Vagina (tissue), 2 donors: ENCODE measurements at places on chromosomes 16 and 17.

GRCh38 chr17:55340176-55340575 lies 75.4 kb downstream of the HLF start:
- DNase-seq, result no peak

GRCh38 chr16:56711862-56712261 lies 18.1 kb upstream of the NUP93 start:
- no peak for DNase-seq

DNA sequence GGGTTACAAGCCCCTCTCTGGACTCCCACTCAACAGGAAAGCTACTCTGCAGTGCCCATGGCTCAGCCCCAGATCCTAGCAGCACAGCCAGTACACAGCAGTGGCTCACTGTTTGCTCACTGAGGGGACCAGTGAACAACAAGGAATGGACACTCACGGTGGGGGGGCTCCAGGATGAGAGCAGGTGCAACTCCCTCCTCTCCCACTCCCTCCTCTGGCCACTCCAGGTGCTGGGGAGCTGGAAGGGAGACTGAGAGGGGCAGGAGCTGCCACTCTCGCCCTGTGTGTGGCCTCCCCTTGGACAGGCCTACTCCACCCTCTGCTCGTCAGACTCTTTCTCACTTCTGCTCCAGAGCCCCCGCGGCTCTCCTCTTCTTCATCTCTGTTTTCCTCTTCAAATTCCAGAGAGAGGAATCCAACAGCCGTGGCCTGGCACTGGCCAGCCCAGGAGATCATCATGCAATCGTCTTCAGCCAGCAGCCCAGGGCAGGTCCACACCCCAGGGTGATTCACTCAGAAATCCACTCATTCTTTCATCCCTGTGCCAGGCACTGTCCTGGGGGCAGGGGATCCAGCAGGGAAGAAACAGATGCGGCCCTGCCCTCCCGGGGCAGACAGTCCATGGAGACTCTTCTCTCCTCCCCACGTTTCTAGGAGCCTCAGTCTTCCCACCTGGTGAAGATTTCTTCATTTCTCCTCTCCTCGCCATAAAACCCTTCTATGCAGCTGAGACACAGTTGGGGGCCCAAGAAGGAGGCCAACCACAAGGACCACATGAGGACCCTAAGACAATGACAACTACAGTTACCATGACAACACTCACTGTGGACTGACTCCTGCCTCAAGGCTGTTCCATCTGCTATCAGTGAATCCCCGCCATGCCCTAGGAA lies 30.7 kb downstream of the CFAP20 start:
- DNase-seq, result no peak

DNA sequence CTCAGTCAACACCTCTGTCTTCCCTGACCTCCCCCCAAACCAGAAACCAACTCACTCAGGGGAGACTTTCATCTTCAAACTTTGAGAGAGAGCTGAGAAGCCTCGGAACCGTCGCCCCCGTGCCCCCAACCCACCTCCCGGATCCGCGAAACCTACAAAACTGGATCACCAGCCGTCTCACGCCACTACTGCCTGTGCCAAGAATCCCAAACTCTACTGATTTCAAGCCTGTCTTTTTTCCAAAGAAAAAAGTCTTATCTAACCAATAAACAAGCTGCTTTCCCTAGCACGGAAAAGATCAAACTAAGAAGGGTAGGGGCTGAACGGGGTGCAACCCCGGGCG lies 2.0 kb downstream of the AXIN2 start:
- DNase-seq, result no peak

- DNase-seq, result no peak
Observed at GRCh38 chr16:87445486-87445885, 47.3 kb downstream of the ZCCHC14 start.

DNA sequence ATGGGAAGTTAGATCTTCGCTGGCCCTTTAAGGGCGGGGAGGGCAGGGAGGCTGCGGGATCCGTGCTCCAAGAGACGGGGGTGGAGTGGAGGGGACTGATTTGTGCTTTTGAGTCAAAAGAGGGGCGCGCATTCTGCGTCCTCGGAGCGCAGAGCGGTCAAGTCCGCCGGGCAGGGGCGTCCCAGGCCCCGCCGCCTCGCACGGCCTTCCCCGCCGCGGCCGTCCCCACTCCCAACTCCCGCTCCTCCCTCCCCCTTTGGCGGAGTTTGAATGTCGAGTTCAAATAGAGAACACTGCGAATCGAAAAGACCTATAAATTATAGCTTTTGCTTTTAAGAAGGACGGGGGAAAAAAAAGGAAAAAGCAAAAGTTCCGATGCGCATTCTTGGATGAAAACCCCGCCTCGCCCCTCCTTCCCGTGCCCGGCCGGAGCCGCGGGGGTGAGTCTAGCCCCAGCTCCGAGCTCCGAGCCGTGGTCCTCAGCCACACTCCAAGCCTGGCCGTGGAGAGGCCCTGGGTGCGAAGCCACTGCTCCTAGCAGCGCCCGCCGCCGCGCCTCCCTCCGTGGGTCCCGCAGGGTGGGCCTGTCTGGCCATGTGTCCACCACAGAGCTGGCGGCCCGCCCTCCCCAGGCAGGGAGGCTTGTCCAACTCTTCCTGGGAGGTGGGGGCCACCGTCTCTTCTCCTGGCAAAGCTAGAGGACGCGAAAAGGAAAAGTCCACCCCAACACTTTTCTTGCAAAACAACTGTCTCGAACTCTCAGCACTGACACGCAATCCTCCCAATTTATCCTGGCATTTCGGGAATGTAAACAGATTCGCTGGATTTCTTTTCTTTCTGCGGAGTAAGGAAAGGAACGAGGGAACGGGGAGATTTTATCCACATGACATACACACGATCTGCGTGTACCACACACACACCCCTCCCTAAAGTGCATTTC lies 3.6 kb downstream of the CBX8 start:
- DNase-seq, result no peak

GRCh38 chr16:66155933-66156332 lies 210.6 kb upstream of the CDH5 start:
- DNase-seq, result no peak

- peak; percentile 95 for DNase-seq
Observed at GRCh38 chr17:41919165-41919817, 540 bp upstream of the ACLY start.

DNA sequence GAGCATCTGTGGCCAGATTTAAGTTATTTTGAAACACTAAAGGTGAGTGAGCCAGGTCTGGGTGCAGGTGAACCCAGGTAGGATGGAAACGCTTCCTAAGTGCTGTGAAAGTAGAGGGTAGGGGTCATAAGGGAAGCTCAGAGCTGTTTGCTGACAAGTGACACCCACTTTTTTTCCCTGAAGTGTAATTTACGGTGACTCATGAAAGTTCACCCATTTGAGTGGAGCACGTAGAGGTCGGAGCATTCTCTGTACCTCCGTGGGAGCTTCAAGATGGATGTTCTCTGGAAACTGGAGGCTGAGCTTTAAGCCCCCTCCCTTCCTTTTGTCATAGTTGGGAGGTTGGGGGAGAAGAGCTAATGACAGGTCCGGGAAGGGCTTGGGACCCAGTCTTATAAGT lies 44.3 kb downstream of the MPRIP start:
- DNase-seq, result no peak

- no peak for DNase-seq
Observed at GRCh38 chr16:48013491-48013901, 142.3 kb downstream of the ABCC12 start.

- no peak for DNase-seq
Observed at GRCh38 chr17:82879241-82879640, 39.4 kb upstream of the ZNF750 start.

GRCh38 chr16:914440-914839 lies 56.3 kb downstream of the LMF1 start:
- no peak for DNase-seq

- DNase-seq, result no peak
Observed at GRCh38 chr16:79740252-79740651, 139.7 kb upstream of the MAF start.

GRCh38 chr17:48494335-48494734 lies 36.5 kb downstream of the HOXB1 start:
- DNase-seq, result no peak

GRCh38 chr16:11757671-11758545 lies 15.3 kb upstream of the TXNDC11 start:
- no peak for DNase-seq

- no peak for DNase-seq
Observed at GRCh38 chr17:45906237-45906636, 11.9 kb downstream of the MAPT start.

DNA sequence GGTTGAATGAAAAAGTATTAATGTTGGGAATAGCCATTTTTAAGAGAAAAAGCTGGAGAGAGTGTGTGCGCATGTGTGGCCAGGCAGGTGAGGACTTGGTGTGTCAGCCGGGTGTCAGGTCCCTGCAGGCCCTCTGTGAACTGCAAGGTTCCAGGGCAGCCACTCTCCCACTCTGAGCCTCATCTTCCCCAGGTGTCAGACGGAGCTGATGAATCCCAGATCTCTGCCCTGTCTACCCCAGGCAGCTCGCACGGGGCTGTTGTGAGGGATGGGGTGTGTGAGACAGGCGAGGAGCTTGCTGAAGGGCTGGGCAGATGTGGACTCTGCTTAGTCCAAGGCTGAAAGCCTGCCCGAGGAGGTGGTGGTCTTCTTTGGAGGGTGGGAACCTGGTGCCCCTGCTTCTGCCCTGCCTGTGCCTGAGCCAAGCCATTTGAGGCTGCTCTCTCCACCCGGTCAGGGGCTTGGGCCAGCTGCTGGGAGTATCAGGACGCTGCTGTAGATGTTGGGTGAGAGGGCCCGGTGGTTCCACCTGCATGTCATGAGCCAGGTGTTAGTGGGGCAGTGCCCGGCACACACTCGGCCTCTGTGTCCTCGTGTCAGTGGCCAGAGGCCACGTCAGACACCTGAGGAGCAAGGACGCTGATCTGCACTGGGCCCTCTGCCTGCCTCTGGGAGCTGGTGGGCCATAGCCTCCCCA lies 122.4 kb downstream of the RAB11FIP4 start:
- no peak for DNase-seq

GRCh38 chr17:49471089-49471683 lies 23.9 kb upstream of the NGFR start:
- DNase-seq, result no peak

DNA sequence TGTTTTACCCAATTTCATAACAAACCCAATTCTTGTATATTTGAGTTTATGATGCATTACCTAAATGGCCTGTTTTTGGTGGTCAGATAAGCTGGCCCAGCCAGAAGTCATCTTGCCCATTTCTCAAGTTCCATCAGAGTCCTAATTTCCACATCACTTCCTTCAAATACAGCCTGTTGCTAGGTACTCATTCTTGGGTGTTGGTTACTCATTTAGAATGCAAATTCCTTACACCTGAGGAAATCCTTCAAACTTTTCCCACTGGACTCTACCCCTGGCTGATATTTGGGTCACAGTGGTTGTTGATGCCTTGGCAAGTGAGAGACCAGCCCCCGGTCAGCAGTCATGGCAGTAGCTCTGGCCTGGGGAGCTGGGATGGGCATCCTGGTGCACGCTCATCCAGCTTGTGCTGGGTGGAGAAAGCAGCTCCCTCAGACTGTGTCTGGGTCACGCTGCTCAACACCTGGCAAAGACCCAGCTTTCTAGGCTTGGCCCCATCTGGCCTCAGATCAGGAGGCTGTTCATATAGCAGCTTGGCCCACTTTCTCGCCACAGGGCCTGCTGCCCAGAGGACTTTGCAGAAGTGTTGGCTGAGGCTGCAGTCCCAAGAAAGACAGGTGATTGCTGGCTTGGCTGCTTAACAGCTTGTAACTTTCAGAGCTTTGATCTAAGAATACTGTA lies 25.8 kb downstream of the WSB1 start:
- DNase-seq, result no peak

DNA sequence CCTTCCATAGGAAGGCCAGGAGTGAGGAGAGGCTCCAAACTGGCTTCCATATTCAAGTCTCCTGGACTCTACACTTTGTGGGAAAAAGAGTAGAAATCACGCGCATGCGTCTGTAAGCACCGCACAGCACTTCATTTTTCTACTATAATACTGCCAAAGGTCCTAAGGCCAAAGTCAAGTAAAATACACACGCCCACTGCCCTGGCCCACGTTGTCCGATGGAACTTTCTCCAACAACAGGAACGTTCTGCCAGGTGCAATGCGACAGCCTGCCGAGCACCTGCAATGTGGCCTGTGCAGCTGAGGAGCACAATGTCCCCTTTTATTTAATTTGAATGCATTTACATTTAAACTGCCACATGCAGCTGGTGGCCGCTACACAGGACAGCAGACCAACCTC lies 23.5 kb downstream of the DNASE1 start:
- DNase-seq, result no peak

- no peak for DNase-seq
Observed at GRCh38 chr16:28289939-28290858, 2.1 kb upstream of the SBK1 start.

DNA sequence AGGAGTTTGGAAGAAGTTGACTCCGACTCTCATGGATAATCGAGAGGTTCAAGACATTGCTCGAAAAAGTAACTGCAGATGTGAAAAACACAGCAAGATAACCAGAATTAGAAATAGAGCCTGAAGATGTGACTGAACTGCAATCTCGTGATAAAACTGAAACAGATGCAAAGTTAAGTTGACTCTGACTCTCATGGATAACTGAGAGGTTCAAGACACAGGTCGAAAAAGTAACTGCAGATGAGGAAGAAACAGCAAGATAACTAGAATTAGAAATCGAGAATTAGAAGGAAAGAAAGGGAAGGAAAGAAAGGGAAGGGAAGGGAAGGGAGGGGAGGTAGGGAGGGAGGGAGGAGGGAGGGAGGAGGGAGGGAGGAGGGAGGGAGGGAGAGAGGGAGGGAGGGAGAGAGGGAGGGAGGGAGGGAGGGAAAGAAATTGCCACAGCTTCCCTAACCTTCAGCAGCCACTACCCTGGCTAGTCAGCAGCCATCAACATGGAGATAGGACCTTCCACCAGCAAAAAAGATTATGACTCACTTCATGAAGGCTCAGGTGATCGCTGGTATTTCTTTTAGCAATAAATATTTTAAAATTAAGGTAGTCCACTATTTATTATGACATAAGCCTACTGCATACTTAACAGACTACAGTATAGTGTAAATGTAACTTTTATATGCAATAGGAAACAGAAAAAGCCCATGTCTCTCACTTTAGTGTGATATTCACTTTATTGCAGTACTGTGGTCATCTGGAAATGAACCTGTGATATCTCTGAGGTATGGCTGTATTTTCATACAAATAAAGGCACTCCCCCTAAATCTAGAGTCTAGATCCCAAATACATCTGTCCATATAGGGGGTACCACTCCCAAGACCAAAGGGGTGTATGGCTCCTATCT lies 68.3 kb downstream of the KANSL1 start:
- no peak for DNase-seq

DNA sequence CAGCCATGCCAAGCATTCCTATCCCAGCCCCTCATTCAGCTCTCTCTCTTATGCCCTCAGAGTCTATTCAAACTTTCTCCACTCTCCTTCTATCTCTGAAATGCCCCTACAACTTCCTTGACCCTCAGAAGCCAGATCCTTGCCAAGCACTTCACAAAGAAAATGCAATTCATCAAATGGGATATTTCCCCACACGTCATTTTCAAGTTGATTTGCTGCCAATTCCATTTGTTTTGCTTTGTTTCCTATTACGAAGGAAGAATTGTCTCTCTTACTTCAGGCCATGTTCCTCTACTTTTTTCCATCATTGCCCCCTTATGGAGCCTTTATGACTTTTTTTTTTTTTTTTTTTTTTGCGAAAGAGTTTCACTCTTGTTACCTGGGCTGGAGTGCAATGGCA lies 9.2 kb upstream of the ALOX12 start:
- DNase-seq, result no peak
